ENCODE measurements at places on chromosomes 7 and 10.

DNA sequence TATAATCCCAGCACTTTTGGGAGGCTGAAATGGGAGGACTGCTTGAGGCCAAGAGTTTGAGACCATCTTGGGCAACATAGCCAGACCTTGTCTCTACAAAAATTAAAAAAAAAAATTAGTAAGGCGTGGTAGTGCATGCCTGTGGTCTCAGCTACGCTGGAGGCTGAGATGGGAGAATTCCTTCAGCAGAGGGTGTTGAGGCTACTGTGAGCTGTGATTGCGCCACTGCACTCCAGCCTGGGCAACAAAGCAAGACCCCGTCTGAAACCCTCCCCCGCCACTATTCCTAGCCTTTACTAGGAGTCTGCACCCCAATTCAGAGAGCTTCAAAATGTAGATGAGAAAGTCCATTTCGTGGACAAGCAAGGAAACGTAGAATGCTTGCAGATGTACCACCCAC lies 95.2 kb downstream of the PRPF18 start:
- DNase-seq, result no peak

DNA sequence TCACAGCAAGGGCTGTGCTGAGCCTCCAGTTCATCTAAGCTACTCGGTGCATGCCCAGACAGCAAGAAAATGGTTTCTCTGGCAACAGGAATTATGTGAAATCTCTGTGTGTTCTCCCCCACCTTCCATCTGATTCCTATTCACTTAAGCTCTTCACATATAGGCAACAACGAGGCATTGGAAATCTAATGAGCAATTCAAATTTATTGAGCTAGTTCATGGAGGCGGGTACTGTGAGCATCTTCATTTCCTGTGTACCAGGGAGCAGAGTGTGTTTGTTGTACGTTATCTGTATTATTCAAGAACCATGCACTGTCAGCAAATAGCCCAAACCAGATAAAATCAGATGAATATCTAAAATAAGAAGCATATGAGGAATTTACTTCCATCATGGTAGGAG lies 739.1 kb downstream of the MAGI2 start:
- no peak for DNase-seq

DNA sequence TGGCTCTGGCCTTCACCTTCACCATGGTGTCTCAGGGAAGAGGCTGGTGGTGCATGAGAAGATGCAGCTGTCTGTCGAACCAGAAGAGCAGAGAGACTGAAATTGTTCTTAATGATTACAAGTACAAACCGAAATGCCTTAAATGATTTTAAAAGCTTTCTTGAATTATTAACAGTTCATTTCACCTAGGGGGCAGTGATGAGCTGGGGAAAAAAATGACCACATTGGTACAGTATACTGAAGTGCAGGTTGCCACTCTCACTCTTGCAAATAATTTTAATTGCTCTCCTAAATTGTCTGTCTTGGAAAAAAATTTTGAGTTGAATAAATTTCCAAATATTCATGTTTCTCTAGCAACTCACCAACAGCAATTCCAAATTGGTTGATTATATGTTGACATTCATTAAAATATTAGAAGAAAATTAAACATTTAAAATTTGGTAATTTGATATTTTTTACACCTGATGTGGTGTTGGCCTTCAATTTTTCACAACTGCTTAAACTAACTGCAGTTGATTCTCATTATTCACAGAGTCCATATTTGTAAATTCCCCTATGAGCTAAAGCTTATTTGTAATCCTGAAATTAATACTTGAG lies 692.6 kb downstream of the ZWINT start:
- no peak for DNase-seq

- DNase-seq, result no peak
Observed at GRCh38 chr10:103667356-103667755, 173.9 kb downstream of the NEURL1 start.

DNA sequence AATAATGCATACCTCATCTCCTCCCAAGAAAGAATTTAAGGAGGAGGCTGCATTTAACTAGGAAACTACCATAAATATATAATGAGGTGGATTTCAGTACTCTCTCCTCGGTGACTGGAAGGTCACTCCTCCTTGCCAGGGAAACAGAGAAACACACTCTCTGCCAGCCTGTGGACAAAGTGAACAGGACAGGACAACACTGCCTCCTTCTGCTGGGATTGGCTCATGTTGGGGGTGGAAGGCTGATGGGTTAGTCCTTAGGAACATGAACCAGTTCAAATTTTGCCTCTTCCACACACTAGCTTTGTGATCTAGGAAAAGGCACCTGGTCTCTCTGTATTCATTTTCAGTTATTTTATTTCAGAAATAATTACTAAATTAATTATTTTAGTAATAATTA lies 50.6 kb upstream of the STEAP4 start:
- peak; percentile 5 for DNase-seq

- DNase-seq, result peak; percentile 36
Observed at GRCh38 chr7:112938863-112939573, 147.6 kb downstream of the GPR85 start.

DNA sequence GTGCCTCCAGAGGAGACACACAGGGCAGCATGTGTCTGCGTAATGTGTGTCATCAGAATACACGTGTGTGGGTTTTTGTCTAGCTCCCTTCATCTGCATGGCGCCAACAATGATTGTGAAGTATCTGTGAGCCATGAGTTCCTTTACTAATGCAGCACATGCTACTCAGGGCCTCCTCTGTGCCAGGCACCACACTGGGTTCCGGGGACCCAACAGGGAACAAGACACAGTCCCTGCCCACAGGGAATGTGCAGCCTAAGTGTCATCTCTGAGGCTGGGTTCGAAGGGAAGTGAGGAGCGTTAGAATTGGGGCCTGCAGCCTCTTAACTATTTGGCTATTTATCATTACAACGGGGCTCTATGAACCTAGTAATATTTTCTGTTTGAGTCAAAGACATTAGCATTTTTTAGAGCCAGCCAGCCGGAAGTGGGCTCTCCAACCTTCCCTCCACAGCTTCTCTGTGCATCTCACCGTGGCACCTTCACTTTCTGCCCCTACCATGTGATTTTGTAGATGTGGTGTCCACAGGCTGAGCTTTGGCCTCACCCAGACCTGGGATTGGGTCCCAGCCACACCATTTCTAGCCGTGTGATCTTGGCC lies 43.9 kb upstream of the SRGN start:
- DNase-seq, result no peak

DNA sequence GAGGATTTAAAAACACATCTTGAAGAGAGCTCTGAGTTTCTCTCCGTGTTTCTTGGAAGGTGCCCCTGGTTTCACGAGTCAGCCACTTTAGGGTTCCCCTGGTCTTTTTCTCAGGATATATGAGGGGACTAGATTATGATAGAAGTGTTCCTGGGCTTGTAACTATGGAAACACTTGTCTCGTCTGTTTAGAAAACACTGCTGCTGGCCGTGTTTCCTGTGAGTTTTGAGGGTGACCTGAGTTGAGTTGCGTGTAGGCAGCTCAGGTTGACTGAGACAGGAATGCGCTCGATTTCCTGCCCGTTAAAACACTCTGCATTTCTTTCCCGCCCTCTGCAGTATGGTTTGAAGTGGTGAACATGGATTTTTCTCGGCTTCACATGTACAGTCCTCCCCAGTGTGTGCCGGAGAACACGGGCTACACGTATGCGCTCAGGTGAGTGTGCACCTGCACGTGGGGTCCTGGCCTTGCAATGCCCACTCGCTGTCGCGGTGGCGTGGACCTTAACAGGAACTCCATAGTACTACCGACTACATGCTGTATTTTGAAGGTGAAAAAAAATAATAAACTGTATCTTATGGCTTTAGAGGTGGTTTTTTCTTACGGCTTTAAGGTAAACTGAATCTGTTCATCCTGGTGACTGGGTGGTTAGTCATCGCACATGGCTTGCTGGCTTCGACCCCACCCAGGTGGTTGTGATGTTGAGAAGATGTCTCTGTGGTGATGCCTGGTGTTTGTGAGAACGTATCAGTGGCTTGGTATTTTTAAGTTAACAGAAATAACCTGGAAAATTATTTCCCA lies at the start of gene SUN1:
Gene SUN1 (plus strand): TSS at position 310 of the 801 bp plus-strand sequence. CDS start 49 bp downstream, at position 359.
- peak; percentile 65 for DNase-seq

Measured in AG08396 (cell line).